Ureter (tissue), 1 donor: ENCODE measurements at places on chromosomes 6 and 20.

- no peak for DNase-seq
These were observed 11.7 kb downstream of the TSPYL1 start for GRCh38 chr6:116267836-116268588.

- no peak for DNase-seq
These were observed 84.4 kb upstream of the HDAC2 start for GRCh38 chr6:114055349-114055748.

GRCh38 chr6:95117236-95117635 lies 460.1 kb upstream of the MANEA start:
- no peak for DNase-seq

GRCh38 chr6:130178692-130179091 lies 44.1 kb downstream of the SAMD3 start:
- no peak for DNase-seq

DNA sequence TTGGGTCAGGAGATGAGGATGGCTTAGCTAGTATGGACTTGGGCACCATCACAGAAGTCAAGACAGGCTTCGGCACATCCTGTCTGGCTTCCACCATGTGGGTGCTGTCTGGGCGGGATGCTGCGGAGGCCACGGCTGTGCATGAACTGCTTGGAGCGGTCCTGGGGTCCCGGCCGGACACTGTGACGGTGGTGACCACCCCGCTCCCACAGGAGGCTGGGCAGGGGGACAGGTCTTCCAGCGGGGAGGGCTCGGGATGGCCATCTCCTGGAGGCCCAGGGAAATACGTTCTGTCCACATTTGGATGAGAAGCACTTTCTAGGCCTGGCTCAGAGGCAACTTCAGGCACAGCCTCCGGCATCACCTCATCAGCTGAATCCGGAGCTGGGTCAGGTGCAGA lies 32.1 kb upstream of the TCFL5 start:
- DNase-seq: no peak

GRCh38 chr6:131911951-131912350 lies 39.2 kb downstream of the CCN2 start:
- DNase-seq: no peak
